Iris pigment epithelial cell (primary cell): ENCODE measurements at places on chromosomes 7 and 10.
A peak's percentile ranks its signal among the peaks of the same experiment; 100 is the strongest.

- DNase-seq, result no peak
Observed at GRCh38 chr7:80935991-80936780, 17.3 kb upstream of the SEMA3C start.

DNA sequence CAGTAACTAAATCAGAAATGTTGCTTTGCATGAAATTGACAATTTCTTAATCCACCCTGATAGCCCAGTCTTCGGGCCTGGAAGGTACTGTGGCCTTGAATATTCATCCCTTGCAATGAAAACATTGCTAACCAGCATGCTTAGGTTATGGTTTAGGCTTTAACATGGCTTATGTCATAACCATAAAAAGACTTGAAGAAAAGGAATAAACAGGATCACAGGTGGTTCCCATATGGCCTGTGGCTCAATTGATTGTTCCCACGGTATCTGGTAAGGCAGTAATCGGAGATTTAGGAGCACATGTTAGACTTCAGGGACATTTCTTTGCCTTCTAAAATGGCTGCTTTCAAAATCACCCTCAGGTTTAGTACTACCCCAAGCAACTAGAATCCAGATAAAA lies 139.5 kb downstream of the ST7 start:
- peak; percentile 62 for DNase-seq

DNA sequence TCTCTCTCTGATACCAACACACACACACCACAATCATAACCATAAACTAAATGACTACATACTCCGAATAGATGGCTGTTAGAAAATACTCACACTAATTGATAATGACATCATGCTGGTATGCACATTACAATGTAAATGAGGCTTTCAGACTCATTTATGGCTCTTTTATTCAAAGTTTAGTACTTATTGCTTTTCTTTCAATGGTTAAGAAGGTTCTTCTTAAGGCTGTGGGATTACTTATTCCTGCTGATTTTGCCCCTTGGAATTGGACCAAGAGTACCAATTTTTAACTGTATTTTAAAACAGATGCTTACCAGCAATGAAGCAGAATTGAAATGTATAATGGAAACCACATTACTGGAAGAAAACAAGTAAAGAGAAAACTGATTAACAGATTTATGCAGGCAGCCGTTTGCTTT lies 20.6 kb upstream of the CABCOCO1 start:
- no peak for DNase-seq

- DNase-seq, result peak; percentile 25
Observed at GRCh38 chr10:18594574-18595156, 56.7 kb downstream of the NSUN6 start.

GRCh38 chr10:68251151-68251550 lies 19.2 kb upstream of the ATOH7 start:
- no peak for DNase-seq

GRCh38 chr10:29586509-29586908 lies 48.3 kb downstream of the SVIL start:
- no peak for DNase-seq
